Inflammatory macrophage treated with lipopolysaccharide for 1 hour (primary cell): ENCODE measurements at places on chromosomes 4 and X.

GRCh38 chr4:183788308-183788905 lies 116.7 kb upstream of the STOX2 start:
- DNase-seq, result peak; percentile 53

DNA sequence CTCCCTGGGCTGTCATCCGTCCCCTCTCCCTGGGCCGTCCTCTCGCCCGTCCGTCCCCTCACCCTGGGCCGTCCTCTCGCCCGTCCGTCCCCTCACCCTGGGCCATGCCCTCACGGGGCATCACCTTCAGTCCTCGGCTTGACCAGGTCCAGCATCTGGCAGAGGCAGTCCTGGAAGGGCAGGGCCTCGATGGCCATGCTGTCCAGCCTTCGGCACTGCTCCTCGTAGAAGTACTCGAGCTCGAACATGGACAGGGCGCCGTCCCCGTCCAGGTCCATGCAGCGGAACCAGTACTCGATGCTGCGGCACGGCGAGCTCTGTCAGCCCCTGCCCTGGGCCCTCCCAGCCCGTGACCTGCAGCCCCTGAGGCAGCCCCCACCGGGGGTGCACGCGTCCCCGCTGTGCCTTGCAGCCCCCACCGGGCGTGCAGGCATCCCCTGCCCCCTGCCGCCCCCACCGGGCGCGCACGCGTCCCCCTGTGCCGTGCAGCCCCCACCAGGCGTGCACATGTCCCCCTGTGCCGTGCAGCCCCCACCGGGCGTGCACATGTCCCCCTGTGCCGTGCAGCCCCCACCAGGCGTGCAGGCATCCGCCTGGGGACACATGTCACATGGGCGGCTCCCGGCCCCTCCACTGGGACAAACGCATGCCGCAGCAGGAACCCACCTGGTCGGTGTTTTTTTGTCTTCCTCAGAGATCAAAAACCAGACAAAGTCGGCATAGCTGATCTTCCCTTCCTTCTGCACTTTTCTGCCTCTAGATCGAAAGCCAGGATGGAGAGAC lies 22.2 kb upstream of the GTPBP6 start:
- DNase-seq, result no peak

- DNase-seq, result no peak
These were observed 198.6 kb downstream of the MAGEB5 start for GRCh38 chrX:26414534-26414933.

DNA sequence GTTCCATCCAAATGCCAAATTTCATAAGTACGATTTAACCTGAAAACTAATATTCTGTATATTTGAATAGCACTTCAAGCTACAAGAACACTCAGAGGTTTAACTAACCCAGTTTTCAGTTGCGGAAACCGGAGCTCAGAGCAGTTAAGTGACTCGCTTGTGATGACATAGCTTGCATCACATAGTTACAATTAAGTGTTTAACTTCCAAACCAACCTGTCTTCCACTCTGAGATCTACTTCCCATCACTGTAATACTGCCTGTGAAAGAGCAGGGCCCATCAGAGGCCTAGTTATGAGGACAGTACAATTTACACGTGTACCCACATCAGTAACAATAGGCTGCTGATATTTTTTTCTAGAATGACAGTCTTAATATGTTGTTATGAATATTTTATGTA lies 120.3 kb downstream of the MAD2L1 start:
- no peak for DNase-seq
